Activated naive CD4-positive, alpha-beta T cell treated with anti-CD3 and anti-CD28 coated beads, Interleukin-2, amount 10 ng/mL, durations not matched to agents 7 days and 5 days (primary cell): ENCODE measurements at places on chromosomes 13 and 19.

- DNase-seq: no peak
Observed at GRCh38 chr13:96229356-96229755, 139.4 kb downstream of the HS6ST3 start.

GRCh38 chr13:35157143-35157755 lies 215.2 kb downstream of the NBEA start:
- peak; percentile 42 for DNase-seq

DNA sequence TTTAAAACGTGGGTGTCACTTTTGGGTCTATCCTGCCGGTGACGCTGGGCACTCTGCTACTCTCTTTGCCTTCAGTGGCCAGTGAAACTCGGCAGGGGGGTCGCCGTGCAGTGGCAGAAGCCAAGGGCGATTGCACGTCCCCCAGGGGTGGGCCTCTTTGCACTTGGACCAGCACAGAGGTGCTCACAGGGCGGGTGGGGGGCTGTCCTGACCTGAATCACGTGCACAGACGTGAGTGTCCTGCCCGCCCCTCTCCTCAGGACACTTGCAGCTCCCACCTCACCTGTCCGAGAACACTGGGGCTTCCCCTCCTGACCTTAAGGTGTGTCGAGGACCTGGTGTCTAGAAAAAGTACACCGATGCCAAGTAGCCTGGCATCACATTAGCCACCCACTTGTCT lies 16.1 kb downstream of the COL4A1 start:
- no peak for DNase-seq

DNA sequence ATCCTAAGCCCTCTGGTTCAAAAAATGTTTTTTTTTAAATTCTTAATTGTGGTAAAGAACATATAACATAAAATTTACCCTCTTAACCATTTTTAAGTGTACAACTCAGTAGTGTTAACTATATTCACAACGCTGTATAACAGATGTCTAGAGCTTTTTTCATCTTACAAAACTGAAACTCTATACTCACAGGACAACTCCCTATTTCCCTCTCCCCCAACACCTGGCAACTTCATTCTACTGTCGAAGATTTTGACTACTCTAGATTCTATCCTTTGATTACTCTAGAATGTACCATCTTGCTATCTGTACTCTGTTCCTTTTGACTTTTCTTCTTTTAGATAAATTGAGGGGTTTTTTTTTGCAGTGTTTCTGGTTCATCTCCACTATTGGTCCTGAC lies 200.4 kb downstream of the KLF12 start:
- DNase-seq: no peak
